Caki2 (cell line): ENCODE measurements at places on chromosomes 3 and 15. TPM values are rescaled to one million over a fixed set of nuclear protein-coding genes. Genes with fewer than 3 reads are reported as not detected.

The STARD5 gene
- 0.35 and 2.0 TPM in 2 replicates for total RNA-seq

The TRIP4 gene
- total RNA-seq: 17.3 and 26.8 TPM in 2 replicates

The TTC23 gene
- total RNA-seq: 18.1 and 34.1 TPM in 2 replicates

The SLC12A1 gene
- total RNA-seq: not detected in 2 replicates

The ALPK3 gene
- not detected in 2 replicates for total RNA-seq

The HRH1 gene
- total RNA-seq: 6.4 and 9.4 TPM in 2 replicates

The RPUSD2 gene
- 16.1 and 20.3 TPM in 2 replicates for total RNA-seq

The FSIP1 gene
- 0.14 TPM in 1 of 2 replicates, not detected in the other for total RNA-seq

The LRRC2 gene
- not detected in 2 replicates for total RNA-seq

The UNC13C gene
- 0.03 TPM in 2 replicates for total RNA-seq

The MESP1 gene
- 2.1 and 4.7 TPM in 2 replicates for total RNA-seq
